ENCODE measurements at places on chromosomes 1 and 21. TPM values are rescaled to one million over a fixed set of nuclear protein-coding genes. Genes with fewer than 3 reads are reported as not detected.

GRCh38 chr1:18743233-18743632 is 112.6 kb downstream of the PAX7 start:
- no peak for DNase-seq

HRNR gene
- total RNA-seq = not detected

DNA sequence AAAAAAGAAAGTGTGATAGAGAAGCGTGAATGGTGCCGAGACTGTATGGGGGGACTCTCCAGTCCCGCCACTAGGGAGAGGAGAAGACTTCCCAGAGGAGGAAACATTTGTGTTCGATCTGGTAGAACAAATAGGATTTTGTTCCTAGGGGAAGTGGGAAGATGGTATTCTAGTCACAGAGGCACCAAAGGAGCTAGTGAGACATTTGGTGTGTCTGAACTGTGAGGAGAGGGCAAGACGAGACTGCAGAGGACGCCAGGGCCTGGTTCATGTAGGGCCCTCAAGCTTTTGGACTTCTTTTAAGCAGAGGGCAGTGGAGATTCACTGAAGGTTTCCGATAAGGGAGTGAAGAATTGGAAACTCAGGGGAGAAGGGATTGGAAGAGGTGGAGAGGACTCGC is 2.9 kb downstream of the BTBD19 start:
- no peak for DNase-seq

RNPC3 gene
- total RNA-seq = 44.0 TPM

DNA sequence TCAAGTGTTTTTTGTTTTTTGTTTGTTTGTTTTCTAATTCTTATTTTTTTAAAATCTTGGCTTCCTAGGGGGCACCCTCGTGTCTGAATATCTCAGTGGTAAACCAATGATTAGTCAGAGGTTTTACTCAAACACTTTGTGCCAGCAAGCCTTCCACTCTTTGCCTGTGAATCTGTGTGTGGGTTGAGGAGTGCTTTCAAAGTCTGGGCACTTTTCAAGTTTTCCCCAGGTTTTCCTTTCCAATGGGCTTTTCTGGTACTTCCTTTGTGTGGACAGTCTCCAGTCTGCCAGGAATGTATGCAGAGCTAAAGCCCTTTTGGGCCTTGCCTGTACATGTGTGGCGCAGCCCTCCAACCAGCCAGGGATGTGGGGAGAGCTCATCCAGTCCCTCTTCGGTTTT is 9.7 kb upstream of the PPIE start:
- no peak for DNase-seq

DNA sequence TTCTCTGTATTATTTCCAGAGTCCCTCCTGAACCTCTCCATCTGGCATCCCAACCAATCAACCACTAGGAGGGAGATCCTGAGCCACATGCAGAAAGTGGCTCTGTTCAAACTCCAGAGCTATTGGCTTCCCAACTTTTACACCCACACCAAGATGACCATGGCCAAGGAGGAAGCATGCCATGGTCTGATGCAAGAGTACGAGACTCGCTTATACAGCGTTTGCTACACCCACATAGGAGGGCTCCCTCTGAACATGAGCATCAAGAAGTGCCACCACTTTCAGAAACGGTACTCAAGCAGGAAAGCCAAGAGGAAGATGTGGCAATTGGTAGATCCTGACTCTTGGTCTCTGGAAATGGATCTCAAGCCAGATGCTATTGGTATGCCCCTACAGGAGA is 23.6 kb downstream of the RGSL1 start:
- no peak for DNase-seq

AK5 gene
- total RNA-seq = 0.13 TPM

SLC19A1 gene
- 18.6 TPM for total RNA-seq

GRCh38 chr1:184860535-184860934 is 105.9 kb upstream of the EDEM3 start:
- no peak for DNase-seq

DNA sequence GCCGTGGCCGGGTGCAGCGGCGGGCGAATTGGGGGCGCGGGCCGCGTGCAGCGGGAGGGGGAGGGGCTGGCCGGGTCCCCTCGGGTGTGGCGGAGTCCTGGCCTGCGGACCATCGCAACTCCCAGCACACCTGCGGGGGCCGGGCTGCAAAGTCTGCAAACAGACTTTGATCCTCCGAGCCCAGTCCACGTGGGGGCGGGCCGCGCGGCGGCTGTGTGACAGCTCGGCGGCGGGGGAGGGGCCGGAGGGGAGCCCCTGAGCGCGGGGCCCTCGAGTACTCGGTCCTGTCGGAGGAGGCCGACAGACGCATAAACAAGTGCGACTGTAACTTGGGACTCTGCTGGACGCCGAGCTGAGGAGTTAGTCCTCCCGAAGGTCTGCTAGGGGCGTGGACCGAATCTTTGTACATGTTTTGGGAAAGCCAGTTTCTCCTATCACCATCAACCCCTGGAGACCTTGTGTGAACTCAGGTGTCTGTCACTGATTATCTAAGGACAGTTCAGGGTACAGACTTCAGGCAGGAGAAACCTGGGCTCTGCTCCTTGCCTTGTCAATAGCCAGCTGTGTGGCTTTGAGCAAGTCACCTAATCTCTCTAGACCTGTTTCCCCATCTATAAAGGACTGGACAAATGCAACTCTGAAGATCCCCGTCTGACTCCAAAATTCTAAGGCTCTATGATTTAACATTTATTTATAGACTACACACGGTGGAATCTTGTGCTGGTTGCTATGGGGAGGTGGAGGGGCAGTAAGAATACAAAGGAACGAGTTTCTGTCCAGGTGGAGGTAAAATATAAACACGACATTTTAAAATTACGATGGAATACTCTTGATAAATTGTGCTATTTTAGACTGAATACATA is 710 bp upstream of the SLC30A1 start:
- DNase-seq = peak; percentile 24

- no peak for DNase-seq
Observed at GRCh38 chr1:9865724-9866123, 42.0 kb upstream of the CLSTN1 start.

- DNase-seq = no peak
Observed at GRCh38 chr1:96748078-96748477, 26.5 kb downstream of the PTBP2 start.

DNA sequence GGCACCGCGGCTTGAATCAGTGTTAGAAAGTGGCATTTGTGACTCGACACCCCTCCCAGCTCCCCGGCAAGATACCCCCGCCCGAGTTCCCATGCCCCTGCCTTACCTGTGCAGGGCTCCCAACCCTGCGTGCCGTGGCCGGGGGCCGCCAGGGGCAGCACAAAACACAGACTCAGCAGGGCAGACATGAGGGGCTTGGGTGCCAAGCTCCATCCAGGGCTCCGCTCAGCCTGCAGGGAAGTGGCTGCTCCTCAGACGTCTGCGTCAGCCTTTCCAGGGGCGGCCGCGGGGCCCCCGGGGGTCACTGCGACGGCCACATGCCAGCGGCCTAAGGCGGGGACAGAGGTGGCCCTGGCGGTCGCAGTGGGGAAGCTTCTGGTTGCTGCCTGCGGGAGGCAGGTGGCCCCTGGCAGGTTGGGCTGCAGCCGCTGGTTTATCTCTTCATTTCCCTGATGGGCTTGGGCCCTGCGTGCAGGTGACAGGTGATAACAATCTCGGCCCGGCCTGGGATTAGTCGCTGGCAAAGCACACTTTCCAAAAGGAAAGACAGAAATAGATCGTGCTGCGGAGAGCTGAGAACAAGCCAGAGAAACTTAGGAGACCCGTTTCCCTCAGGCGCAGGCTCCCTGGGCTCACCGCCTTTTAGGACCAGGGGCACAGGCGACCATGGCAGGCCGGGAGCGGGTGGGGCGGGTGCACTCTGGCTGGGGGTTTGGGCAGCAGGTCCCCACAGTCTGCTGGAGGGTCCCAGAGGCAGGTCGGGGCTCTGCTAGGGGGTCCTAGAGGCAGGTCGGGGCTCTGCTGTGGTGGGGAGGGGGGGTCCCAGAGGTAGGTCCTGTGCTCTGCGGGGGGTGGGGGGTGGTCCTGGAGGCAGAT is at the start of gene TSPEAR:
TSPEAR (minus strand) TSS at position 246 of the 876 bp plus-strand sequence; CDS start at position 188, 58 bp downstream.
- DNase-seq = peak; percentile 15
